ENCODE measurements at places on chromosomes 1 and 21.
A peak's percentile ranks its signal among the peaks of the same experiment; 100 is the strongest.

DNA sequence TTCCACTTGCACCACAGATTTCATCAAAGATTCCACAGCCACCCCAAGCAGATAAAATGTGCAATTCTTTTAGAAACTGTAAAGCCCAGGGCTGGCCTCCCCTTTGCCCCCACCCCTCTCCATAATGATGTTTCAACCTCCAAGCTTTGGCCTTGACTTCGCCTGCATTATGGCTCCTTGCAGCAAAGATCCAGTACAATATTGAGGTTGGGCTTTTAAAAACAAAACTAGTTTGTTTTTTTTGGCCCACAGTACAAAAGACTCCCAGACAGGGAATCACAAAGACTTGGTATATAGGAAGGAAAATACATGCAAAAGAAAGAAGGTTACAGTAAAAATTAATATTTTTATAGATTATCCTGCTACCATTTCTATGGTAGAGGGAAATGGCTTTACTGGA, 356.5 kb upstream of the PTBP2 start:
- no peak for DNase-seq

DNA sequence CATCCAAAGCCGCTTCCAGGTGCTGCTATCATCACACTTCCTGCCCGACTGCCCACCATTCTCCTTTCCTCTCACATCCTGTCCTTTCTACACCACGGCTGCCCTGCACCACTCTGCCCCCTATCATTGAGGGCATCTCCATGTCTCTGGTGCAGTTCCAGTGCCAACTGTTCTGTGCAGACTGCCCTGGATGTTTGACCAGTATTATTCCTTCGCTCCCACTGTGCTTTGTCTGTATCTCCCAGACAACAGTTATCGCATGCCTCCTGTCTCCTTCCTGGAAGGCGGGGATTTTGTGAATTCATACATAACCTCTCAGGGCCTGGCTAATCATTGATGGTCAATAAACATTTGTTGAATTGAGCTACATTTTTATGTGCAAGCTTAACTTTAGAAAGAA, 63.6 kb upstream of the GNG12 start:
- DNase-seq, result no peak

GRCh38 chr1:29412591-29412990, 176.3 kb downstream of the PTPRU start:
- DNase-seq, result peak; percentile 60

DNA sequence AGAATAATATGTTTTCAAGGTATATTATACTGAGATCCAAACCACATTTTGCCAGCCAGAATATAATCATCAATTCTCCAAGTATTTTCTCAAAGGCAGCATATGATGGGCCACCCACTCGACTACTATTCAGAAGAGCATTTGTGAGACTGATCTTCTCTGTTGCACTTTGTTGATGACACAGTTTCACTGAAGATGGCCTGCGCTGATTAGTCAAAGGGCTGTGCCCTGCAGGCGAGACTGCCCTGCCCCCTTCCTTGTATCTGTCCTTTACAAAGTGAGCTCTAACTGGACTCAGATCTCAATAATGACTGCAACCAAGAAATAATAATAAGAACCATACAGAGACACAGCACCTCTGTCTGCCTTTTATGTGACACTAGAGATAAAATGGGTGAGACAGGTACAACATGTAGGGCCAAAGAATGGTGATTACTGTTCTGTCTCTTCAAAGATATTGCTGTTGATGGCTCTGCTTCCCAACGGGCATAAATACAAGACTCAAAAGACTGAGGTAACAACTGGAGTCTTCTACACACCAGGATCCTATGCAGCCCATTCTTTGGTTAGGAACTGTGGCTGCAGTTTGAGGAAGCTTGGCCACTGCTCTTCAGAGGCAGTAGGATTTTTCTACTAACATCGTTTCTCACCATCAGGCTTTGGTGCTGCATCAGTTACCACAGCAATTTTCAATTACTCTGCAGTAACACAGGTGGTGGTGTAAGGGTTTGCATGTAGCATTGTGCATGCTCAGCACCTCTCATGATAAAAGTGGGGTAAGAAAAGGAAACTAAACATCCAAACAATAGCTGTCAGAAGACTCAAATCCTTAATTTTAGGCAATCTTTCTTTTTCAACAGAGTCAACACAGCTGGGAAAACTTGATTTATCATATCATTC, 481.1 kb downstream of the PTBP2 start:
- DNase-seq, result no peak

DNA sequence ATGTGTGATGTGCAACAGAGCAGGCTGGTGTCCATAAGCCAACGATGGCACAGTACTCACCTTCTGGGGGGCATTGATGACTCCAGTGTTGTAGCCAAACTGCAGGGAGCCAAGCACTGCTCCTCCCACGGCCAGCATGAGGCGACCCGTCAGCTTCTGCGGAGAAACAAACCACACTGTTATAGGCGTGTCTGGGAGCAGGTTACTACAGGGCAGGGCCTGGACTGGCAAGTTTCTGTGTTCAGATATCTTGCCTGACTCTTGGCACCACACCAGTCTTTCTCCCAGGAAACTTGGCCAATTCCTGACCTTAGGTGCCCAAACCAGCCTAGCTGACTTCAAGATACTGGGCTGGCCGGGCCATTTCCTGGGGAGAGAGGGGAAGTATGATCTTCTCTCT, 15.5 kb downstream of the SLC2A1 start:
- no peak for DNase-seq

DNA sequence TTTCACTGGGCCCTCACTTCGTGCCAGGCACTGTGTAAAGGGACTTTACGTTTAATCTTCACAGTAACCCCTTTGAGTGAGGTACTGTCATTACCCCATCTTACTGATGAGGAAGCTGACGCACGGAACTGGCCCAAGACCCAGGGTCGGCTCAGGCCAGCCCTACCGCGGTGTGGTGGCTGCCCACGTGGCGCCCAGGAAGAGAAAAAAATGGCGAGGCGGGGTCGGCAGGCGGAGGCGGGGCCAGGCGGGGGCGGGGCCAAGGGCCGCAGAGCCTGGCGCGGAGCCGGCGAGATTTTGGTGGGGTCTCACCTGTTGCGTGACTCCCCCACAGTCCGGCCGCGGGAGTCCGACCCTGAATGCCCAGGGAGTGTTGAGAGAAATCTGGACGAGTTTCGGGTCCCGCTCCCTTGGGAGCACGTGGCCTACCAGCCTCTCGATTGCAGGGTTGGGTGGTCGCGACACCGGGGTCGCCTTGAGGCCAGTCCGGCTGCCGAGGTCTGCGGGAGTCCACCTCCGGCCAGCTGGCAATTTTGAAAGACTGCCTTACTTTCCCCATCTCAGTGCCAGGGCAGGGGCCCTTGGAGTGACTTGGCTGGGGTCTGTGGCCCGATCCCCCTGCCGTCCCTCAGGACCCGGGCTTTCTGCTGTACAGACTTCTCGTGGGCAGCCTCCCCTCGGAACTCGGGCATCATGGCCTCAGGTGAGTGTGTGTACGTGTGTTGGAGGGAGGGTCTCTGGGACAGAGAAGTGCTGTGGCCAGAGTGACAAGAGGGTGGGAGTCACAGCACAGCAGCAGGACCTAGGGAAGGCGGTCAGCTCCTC, at the start of the genes AMPD2 and GNAT2:
Gene AMPD2, plus strand, starts transcription at position 262 of the 825 bp plus-strand sequence. CDS start 1,339 bp downstream, outside the sequence.
Gene GNAT2, minus strand, starts transcription at position 41 of the 825 bp plus-strand sequence. CDS start 6,746 bp downstream, outside the sequence.
- peak; percentile 50 for DNase-seq

All from NCI-H345 (cell line).